ENCODE measurements at places on chromosomes 1 and 21.

DNA sequence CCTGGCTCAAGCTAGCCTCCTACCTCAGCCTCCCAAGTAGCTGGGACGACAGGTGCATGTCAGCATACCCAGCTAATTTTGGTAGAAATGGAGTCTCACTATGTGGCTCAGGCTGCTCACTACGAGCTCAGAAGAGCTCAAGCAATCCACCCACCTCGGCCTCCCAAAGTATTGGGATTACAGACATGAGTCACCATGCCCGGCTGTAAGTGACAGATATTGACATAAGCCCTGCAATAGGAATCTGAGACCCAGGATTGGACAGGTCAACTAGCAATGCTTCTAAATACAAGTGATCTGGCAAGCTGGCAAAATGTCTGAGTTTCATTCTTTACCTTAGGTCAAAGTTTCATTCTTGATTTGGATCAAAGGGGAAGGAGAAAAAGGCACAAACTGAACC, 40.5 kb upstream of the H6PD start:
- no peak for DNase-seq

DNA sequence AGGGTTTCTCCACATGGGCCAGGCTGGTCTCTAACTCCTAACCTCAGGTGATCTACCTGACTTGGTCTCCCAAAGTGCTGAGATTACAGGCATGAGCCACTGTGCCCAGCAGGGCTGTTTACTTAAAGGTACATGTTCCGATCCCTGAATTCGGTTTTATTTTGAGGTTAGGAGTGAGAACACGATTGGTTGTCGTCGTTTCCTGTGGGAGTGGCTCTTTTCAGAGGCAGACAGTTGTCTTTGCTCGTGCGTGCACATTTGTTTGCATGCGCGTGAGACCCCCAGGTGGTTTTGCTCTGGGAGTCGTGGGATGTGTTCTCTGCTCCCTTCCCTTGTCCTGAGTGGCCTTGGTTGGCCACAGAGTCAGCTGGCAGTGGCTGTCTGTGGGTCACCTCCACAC, 60.2 kb downstream of the SKI start:
- no peak for DNase-seq

DNA sequence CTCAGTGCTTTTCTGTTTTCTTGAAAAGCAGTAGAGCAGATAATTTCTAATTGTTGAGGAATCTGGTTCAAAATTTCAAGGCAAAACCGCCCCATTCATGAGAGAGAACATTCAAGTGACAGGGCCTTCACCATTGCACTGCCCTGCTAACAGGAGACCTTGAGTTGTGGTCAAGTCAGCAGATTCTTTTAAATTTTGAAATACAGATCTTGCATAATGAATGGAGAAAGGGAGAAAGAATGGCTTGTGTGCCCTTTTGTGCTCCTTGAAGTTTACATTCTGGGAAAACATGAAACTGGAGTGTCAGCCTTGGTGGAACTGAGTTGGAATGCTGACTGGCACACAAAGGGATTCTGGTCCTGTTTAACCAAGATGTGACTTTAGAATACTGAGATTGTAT, 164.5 kb upstream of the UBE2U start:
- DNase-seq = no peak

DNA sequence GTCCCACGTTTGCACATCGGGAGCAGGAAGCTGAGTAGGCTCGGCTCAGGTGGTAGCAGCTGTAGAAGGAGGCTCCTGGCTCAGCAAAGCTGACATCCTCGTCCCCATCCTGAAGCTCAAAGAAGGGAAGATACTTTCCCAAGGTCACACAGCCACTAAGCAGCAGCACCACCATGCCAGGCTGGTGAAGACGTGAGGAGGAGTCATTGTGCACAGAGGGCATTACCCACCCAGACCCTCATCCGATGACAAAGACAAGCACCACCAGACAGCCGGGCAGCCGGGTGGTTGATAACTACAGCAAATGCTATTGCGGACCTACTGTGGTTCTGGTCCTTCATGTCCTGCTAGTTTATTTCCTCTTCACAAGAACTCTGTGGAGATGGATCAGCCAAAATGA, 186.9 kb downstream of the MATN1 start:
- no peak for DNase-seq

DNA sequence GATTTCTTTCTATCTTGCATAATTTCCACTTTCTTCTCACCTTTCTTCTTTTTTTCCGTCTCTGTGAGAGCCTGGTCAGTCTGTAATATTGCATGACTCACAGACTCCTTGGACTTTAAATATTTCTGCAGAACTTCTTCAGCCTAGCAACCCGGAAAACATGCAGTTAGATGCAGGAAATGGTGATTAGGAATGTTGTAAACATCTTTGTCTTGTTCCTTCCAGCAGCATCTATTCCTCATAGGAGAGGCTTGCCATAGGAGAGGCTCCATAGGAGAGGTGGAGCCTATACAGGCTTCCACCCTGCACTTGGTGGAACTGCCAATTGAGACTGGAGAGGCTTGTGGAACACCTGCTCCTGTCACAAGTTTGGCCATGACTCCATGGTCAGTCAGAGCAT, 10.0 kb downstream of the GBP5 start:
- DNase-seq = no peak

- no peak for DNase-seq
Observed at GRCh38 chr1:90973897-90974798, 47.7 kb downstream of the ZNF644 start.

DNA sequence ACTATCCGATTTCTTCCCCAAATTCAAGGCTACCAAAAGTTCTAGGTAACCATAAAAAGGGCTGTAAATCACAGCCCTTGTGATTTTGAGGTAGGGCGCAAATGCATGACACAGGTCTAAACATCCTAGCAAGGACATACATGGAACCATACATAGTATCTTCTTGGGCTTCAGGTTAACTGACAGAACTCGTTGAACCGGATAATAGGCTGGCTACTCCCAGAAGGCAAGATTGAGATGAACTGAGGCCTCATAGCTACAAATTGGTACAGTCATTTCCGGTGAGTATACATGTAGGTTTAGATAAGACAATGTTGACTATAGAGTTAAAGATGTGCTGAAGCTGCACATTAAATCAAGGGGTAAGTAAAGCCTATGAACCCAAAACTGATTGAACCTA, 27.3 kb upstream of the TP53BP2 start:
- DNase-seq = no peak

DNA sequence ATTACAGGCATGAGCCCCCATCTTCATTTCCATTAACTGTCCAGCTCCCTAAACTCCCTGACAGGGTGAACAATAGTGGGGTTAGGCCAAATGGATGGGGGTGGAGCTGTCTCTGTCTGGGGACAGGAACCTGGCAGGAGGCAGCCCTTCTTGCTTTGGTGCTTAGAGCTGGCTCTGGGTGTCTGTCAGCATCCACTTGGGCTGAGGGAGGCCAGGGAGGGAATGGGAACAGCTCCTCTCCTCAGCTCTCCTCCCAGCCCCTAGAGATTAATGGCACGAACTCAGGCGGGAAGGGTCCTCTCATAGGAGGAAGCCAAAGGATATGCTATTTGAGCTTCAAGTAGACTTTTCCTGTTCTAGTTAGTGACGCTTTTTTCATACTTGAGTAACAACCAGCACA, 11.1 kb upstream of the ETV3L start:
- DNase-seq = no peak

DNA sequence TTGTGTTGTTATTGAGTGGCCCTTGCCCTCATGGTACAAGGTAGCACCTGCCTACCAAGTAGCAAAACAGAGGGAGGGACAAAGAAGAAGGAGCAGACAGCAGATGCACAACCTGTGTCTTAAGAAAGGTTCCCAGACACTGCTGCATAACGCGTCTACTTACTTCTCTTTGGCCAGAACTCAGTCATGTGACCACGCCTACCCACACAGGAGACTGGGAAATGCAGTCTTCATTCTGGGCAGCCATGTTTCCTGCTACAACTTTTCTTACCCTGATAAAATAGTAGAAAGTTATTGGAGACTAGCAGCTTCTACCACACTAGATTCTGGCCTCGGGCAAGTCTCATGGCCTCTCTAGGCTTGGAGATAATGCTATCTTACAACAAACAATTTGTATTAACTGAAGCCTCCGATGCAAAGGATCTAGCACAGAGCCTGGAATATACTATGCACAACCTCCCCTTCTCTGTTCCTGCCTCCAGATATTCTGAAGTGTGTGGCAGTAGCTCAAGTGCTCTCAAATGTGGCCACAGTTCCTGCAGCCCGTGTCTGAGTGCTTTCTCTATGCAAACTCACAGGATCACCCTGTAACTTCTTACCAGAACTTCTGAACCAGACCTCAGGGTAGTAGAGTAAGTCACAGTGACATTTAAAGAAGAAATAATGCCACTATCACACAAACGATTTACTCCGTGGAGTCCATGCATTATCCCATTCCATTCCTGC, 34.1 kb upstream of the BTG2 start:
- DNase-seq = no peak

DNA sequence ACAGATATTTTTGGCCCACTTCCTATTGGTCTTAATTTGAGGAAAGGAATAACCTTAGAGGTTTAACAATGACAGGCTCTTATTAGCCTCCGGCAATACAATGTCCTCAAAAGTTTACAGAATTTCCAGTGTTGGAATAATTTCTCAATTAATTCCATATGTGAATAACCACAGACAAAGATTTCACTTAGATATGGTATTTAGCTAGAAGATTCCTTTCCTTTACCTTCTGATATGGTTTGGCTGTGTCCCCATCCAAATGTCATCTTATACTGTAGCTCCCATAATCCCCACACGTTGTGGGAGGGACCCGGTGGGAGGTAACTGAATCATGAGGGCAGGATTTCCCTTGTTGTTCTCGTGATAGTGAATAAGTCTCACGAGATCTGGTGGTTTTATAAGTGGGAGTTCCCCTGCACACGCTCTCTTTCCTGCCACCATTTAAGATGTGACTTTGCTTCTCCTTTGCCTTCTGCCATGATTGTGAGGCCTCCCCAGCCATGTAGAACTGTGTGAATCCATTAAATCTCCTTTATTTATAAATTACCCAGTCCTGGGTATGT, 54.9 kb upstream of the RGS7 start:
- DNase-seq = no peak

- no peak for DNase-seq
Observed at GRCh38 chr1:26794391-26794790, 6.6 kb downstream of the PIGV start.

- DNase-seq = no peak
Observed at GRCh38 chr1:178926046-178926445, 55.2 kb upstream of the ANGPTL1 start.

GRCh38 chr1:199551967-199552565, 475.4 kb upstream of the NR5A2 start:
- DNase-seq = peak; percentile 52

DNA sequence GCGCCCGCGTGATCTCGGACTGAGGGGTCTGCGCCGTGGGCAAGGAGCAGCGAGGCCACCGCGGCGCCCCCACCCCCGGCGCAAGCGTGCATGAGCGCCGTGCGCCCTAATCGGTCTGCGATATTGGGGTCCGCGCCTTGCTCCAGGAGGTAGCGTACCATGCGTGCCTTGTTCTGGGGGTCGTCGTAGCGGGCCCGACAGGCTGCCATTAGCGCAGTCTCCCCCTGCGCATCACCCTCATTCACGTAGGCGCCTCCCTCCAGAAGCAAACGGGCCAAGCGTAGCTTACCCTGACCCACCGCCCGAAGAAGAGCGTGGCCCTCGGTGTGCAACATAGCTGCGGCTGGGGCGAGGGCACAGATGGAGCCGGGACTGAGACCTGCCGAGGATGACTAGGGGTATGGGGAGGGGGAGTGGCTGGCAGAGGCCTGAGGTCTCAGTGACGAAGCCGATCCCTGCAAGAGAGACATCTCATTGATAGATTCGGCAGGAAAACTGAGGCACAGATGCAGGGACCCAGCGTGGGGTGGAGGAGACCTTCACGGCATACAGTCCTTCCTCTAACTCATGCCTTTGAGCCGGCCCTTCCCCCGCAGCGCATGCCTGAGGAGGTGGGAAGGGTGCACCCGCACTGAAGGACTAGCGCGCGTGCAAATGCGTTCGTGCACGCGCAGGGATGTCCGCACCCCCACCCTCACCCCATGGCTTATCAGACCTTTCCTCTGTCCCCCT, 2.8 kb downstream of the ANKRD34A start:
- no peak for DNase-seq

DNA sequence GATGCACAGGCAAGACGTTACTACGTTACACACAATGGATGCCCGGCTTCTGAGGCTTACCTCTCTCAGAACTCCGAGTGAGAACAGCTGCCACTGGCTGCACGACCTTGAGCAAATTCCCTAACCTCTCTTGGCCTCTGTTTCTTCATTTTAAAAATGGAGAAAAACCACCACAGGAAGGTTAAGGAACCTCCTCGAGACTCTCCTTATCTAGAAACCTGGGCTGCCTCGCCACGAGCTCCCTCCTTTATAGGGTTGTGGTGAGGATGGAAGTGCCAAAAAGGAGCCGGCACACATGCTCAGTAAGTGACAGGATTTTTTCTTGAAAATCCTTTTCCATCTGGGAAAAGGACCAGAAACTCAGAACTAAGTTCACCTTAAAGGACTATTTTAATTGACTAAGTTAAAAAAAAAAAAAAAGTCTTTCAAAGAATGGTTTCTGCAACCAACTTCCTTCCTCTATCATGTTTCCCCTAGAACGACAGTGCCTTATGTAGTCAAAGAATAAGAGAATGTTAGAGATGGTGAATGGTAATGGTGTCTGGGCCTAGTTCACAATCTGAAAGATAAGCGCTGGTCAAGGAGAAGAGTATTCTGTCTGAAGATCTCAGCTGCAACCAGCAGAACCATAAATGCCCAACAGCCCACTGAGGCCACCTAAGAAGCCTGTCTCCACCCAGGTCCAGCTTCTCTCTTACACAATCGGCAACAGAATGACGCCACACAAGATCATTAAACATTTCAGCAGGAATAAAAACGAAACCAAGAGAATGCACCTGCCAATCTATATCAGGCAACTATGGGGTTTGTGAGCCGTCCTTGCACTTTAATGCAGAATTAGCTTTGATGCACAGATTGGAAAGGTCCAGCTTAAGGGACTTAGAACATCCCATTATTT, 64.9 kb downstream of the SLC45A1 start:
- no peak for DNase-seq

DNA sequence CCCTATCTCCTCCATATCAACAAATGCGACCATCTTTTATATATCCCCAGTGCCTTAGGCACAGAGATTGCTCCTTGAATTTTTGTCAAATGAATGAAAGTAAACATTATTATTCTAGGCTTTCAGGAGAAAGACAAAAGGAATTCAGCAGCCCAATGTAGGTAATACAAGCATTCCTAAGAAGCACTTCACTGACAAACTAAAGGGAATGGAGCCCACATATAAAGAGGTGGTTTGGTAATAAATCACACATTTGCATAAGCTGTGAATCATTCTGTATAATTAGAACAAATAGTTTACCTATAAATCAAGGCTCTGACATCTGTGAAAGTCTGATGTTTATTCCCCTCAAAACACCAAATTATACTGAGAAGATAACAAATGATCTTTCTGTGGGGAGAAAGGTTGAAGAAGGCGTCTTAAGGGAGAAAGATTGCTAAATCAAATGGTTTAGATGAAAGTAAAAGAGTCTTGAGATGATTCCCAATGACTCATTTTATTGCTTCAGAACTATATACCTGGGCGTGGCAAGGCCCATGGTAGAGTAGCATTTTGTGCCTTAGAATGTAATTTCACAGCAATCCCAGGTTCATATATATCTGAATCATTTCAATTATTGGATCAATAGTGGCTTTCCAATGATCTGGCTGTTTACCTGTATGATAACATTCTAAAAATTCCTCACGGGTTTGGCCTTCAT, 558.1 kb downstream of the AGBL4 start:
- no peak for DNase-seq

- no peak for DNase-seq
Observed at GRCh38 chr1:34532113-34532512, 222.7 kb upstream of the GJB5 start.

- DNase-seq = no peak
Observed at GRCh38 chr1:32948905-32949304, 15.7 kb downstream of the RNF19B start.
